ENCODE measurements at places on chromosomes 3 and 15.

DNA sequence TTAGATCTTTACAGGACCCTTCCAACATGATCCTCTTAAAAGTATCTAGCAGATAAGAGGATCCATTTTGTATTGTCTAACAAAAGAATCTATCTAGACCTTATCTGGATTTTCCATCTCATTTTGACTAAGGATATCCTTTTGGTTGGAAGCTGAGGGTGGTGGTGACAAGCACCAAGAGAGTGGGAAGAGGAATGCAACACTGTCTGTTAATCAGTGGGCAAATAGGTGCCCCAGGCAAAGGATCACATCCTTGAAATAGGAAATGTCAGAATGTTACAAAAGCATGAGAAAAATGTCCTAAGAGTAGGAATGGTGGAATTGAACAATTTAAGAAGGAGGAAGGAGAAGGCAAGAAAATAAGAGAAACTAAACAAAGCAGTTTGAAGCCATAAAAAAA lies 420.7 kb upstream of the CNTN3 start:
- no peak for DNase-seq

- peak; percentile 13 for DNase-seq
These were observed 98.6 kb downstream of the TPRG1 start for GRCh38 chr3:189270248-189270832.

DNA sequence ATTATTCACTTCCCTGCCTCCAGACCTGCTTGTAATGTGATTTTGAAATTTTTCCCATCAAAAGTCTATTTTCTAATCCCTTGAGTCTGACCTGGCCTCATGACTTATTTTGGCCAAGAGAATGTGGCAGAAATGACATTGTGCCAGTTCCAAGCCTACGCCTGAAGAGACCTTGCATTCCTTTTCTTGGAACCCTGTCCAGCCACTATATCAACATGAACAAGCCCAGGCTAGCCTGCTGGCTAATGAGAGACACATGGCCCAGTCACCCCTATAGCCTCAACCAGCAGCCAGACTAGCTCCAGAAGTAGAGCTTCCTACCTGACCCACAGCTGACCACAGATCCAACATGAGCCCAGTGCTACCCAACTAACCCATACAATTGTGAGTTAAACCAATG lies 121.1 kb upstream of the ACP3 start:
- no peak for DNase-seq

DNA sequence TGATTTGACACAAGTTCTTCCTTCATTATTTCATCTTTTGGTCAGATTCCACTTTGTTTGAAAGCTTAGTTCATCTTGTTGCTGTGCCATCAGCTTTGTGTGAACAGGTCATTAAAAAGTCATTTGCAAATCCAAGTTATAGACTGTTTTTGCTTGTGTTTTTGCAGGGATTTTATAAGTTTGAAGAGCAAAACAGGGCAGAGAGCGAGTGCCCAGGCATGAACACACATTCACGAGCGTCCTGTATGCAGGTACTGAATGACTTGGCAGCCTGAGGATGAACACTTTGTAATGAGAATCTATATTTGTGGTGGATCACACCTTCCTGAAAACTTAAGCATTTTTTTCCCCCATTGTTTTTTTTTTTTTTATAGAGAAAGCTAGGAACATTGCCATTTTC lies 60.6 kb upstream of the SAMMSON start:
- no peak for DNase-seq

GRCh38 chr3:179949412-179949811 lies 87.3 kb downstream of the PEX5L start:
- DNase-seq = no peak

DNA sequence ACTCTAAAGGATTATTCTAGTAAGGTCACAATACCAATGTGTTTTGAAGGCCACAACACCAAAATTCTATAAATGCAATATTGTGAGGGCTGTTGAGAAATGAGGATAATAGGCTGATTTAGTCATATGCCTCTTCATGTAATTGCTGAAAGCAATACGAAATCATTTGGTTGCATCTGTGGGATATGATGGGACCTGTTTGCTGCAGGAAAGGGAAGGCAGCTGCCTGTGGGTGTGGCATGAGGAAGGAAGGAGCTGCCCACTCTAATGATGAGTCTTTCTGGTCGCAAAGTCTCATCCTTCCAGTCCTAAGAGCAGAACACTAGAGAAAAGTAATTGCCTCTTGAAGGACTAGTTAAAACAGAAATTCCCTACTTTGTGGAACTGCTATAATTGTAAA lies 245.3 kb upstream of the ZPLD1 start:
- DNase-seq = no peak

- DNase-seq = no peak
These were observed 15.0 kb downstream of the XCR1 start for GRCh38 chr3:46012246-46012645.

- no peak for DNase-seq
These were observed 587 bp upstream of the TNK2 start for GRCh38 chr3:195908694-195909581.
